ENCODE measurements at places on chromosomes 7 and 10.

DNA sequence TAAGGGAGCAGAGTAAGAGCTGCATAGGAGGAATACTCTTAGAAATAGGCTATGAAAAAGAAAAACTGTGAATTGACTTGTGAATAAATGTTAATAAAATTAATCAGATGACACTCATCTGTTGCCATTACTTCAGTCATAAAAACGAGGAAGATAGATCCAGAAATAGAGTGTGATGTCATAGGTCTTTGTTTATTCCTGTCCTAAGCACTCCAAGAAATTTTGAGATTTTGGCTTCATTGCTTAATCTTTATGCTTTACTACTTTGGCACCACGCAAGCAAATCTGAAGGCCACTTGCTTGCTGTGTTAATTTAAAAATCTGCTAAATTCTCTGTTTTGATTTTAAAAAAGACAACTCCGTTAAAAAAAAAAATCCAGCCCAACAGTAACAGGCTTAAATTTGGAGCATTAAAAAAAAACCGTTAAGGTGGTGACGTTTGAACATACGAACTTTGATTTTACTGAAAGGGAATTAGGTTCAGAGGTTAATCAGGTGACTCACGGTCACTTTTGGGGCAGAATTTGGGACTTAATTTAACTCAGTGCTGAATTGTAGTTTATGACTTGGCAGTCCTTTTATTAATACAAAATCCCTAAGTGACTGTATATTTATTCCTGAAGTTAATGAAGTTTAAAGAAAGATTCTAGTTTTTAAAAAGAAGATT is 3.4 kb downstream of the IFRD1 start:
- DNase-seq, result no peak

GRCh38 chr7:157640144-157640543 is 303.3 kb downstream of the DNAJB6 start:
- DNase-seq, result no peak

GRCh38 chr10:122328676-122329075 is 45.8 kb upstream of the PLEKHA1 start:
- DNase-seq, result no peak

DNA sequence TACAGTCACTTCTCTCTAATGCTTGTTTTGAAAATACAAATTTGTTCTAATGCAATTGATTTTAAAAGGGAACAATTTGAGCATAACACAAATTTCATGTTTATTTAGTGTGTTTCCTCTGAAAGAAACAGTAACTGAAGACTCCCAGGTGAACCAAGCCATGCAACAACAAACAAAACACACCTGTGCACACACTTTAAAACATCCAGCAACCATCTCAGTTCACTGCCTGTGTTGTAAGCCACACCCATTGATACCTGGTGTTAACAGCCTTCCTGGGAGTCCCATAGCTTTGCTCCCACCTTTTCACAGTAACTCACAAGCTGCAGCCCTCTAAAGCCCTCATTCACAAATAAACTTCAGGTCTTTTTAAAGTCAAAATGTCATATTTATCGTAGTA is 89.3 kb downstream of the DOCK4 start:
- no peak for DNase-seq

- no peak for DNase-seq
Measured at GRCh38 chr10:14583252-14583651, 191.4 kb downstream of the FAM107B start.

GRCh38 chr7:84394219-84394618 is 199.6 kb upstream of the SEMA3A start:
- no peak for DNase-seq

- DNase-seq, result no peak
Measured at GRCh38 chr7:2299870-2300512, 14.2 kb downstream of the SNX8 start.

GRCh38 chr10:63644418-63645142 is 123.4 kb downstream of the REEP3 start:
- no peak for DNase-seq

DNA sequence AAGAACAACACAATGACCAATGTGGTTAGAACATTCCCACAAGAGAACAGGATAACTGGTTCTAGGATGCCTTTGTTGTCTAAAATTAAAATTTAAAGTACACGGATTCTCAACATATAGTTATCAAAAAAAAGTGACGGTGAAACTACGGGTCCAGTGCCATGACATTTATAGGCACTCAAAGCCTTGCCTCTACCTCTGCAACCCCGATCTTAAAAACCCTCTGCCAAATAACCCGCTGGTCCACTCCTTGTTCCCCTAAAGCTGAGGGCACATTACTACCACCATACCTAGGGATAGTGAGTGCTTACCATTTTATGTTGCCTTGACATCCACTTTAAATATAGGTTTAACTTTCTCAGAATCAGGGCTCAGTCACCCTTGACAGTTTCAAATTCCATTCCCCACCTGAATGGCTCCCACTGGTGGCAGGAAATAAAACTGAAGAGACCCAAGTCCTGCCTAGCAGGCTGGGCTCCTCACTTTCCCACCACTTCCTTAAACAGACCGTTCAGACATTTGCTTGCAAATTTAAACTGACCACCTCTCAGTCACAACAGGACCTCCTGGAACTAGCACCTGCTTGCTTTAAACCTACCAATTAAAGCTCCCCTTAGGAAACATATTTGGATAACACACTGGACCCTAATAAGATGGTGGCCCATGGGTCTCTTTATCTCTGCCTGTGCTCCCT is 169.9 kb upstream of the ASAH2 start:
- no peak for DNase-seq

- DNase-seq, result no peak
Measured at GRCh38 chr7:49255054-49255453, 330.7 kb downstream of the CDC14C start.

- no peak for DNase-seq
Measured at GRCh38 chr7:123732413-123733091, 16.3 kb downstream of the WASL start.

DNA sequence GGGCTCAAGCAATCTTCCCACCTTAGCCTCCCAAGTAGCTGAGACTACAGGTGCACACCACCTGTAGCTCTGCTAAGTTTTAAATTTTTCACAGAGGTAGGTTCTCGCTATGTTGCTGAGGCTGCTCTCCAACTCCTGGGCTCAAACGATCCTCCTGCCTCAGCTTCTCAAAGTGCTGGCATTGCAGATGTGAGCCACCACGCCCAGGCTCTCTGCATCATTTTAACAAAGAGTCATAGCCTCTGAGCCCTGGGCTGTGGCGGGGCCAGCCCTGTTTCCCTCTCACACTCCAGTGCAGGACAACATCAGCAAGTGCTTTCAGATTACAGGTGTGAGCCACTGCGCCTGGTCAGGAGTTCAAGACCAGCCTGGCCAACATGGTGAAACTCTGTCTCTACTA is 102.5 kb downstream of the COL26A1 start:
- no peak for DNase-seq
